ENCODE measurements at places on chromosomes 12 and 14. TPM values are rescaled to one million over a fixed set of nuclear protein-coding genes. Genes with fewer than 3 reads are reported as not detected.

The EPYC gene
- not detected for total RNA-seq

The FLVCR2 gene
- total RNA-seq, result 6.9 TPM

The GLS2 gene
- total RNA-seq, result 0.21 TPM

The SLC17A8 gene
- total RNA-seq, result 3.2 TPM

The SPTSSA gene
- 25.6 TPM for total RNA-seq

The SLC39A9 gene
- total RNA-seq, result 56.3 TPM

The SERPINA3 gene
- total RNA-seq, result 1.5 TPM

GRCh38 chr12:38921025-38921677, 15.8 kb upstream of the CPNE8 start:
- DNase-seq, result peak; percentile 43

DNA sequence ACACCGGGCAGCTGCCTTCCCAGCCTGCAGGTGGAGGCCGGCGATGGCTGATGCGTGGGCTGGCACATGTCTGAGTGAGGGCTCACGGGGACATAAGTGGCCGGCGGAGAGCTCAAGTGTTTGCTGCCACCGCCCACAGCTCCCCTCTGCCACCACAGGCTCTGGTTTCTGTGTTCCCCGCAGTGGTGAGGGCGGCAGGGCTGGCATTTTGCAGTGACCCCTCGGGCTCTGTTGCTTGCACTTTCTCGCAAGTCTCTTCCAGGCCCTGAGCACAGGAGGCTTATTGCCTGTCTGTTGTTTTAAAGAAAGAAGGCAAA, 271.0 kb upstream of the RTL1 start:
- DNase-seq, result no peak

DNA sequence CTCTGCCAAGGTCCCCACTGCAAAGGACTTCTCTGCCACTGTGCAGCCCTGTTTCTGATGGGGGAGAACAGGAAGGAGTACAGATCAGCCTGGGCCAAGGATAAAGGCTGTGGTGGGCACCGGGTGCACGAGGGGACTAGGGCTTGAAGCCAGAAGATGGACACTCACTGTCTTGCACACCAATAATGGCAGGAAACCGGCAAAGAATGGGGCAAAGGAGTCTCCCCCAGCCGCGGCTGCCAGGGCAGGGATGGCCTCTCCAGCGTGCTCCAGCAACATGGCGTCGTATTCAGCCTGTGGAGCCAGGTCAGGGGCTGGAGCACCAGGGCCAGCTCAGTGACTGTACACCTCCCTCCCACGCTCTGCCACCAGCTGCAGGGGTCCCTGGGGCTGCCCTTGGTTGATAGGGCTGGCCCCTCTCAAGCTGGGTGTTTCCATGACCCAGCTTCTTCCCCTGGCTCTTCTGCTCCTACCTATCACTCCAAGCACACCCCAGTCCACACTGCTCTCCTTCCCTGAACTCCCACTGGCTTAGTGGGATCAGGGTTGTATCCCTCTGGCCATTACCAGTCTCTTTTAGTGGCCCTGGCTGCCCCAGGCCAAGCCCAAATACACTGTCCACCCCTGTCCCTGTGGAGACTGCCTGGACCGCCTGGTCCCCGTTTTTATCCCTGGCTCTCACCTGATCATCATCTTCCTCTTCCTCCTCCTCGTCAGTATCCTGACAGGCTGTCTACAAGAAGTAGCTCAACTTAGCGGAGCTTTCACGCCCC, 6.3 kb downstream of the IPO4 start:
- DNase-seq, result no peak

- DNase-seq, result no peak
These were observed 11.4 kb upstream of the TAC3 start for GRCh38 chr12:57027805-57028153.

DNA sequence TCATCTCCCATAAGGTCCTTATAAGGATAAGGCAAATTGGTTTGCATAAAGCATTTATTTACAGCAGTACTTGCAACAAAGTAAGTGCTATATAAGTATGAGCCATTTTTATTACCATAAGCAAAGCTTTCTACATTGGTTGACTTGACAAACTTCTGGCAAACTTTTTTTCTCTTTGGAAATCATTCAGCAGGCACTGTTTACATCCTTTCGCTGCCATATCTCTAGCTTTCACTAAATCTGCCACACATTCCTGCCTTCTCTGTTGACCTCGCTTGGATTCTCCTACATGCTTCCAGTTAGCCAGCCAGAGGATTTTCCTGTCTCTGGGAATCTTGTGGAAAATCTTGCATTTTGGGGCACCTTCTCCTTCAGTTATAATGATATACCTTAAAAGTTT, 21.8 kb upstream of the HDAC7 start:
- no peak for DNase-seq

GRCh38 chr12:40286583-40286982, 61.8 kb downstream of the LRRK2 start:
- no peak for DNase-seq

DNA sequence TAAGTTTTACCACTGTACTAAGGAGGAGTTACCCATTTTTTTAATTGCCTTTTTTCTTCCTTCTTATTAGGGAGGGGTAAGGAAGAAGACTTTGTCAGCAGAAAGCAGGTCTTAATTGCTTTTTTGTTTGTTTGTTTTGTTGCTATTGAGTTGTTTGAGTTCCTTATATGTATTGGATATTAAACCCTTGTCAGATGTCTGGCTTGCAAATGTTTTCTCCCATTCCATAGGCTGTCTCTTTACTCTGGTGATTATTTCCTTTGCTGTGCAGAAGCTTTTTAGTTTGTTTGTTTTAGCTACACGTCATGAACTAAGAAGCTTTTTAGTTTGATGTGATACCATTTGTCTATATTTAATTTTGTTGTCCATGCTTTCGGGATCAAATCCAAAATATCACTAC, 13.3 kb downstream of the SPIC start:
- DNase-seq, result no peak

- no peak for DNase-seq
These were observed 11.3 kb downstream of the ESPL1 start for GRCh38 chr12:53279283-53279869.
